AG04450 (cell line): ENCODE measurements at places on chromosomes 11 and 22.

GRCh38 chr22:19909350-19910179 lies 32.0 kb upstream of the COMT start:
- peak; percentile 48 for DNase-seq

DNA sequence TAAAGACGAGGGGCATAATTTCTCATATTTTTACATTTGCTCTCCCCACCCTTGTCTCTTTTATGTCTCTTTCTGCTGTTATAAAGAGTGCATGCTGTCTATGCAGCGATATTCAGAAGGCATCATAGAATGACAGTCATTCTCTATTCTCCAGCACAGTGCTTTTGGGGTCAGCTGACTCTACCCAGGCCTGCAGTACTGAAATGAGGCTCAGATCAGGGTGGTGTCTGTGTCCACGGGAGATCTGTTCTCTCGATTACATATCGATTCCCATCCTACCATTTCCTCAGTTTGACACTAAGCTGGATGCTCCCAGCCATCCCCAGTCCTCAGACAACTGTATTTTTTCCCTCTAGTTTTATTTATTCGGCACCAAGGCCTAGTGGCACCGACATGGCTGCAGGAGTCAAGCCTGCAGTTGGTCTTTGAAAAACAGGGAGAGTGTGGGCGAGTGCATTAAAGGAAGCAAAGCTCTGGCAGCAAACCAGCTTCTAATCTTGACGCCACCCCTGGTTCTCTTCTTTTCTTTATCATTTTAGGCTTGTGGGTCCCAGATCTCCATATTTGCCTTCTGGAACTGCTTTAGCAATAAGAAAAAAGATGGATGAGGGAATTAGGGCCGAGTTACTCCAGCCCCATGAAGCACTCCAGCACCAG lies 71.6 kb upstream of the PICALM start:
- DNase-seq, result no peak

GRCh38 chr11:112880495-112880894 lies 80.7 kb upstream of the NCAM1 start:
- DNase-seq, result no peak

DNA sequence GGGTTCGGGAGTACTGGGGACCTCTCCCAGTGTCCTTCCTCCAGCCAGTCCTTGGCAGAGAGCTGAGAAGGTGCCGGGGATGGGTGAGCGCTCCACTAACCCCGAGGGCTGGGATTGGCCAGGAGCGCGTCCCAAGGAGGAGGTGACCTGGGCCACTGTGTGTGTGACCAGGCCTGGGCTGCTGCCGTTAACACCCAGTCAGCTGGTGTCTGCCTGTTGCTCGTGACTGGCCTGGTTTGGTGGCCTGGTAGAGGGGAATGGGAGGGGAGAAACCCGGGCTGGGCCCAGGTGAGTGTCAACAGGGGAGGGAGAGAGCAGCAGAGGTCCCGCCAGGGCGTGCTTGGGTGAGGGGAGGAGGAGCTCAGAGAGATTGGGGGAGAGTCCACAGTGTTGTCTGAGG lies 29.9 kb upstream of the GRAMD4 start:
- no peak for DNase-seq

GRCh38 chr11:130313383-130314183 lies 1.1 kb downstream of the ZBTB44 start:
- no peak for DNase-seq

GRCh38 chr22:47309946-47310345 lies 547.5 kb downstream of the TBC1D22A start:
- no peak for DNase-seq

DNA sequence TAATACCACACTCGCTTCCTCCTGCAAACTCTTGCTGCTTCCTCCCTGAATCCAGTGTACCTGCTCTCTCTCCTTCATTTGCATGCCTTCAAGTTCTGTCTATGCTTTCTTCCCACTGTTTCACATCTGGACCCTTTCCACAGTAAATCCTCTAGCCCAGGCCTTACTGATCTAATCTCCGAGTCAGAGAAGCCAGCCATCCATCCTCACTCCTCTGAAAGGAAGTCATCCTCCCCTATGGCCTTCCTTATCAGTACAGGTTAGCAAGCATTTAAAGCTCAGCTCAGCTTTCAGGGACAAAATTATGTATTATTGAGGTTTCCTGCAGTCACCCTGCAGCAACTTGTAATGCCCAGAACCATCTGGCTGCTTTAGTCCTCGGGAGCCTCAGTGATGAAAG lies 116.1 kb downstream of the GALNT18 start:
- DNase-seq, result no peak

DNA sequence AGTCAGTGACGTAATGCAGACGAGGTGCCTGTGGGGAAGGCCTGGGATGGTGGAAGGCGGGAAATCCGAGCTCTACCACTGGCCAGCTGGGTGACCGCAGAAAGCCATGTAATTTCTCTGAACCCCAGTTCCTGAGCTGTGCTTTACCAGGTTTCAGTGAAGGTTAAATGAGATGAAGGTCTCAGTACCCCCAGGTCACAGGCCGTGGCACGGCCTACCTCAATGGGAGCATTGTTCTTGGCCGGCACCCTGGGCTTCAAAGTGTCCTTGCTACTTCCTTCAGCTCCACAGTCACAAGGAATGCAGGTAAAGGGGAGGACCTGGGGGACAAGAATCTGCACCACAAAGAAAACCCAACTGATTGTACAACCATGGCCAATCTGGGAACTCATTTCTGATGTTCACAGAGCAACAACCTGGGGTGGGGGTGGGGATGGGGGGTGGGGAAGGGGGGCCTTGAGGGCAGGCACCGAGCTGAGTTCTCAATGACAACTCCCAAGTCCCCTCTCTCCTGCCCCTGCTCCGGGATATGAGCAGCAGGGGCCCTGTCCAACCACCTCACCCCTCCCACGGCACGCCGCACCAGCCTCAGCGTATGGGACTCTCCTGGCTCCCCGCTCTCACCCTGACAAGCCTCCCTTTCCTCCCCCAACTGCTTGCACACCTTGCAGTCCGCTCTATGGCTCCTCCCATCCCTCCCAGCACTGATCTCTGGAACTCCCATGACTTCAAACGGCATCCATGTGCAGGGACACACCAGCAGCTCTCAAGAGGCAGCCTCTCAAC lies 59.1 kb upstream of the ARFGAP3 start:
- DNase-seq, result no peak

GRCh38 chr11:74257959-74258553 lies 53.4 kb downstream of the P4HA3 start:
- peak; percentile 55 for DNase-seq

GRCh38 chr11:14132312-14132711 lies 169.8 kb downstream of the SPON1 start:
- DNase-seq, result no peak

GRCh38 chr22:20571078-20571503 lies 63.7 kb downstream of the MED15 start:
- DNase-seq, result no peak

GRCh38 chr11:76566811-76567210 lies 103.7 kb downstream of the LRRC32 start:
- no peak for DNase-seq

- no peak for DNase-seq
Measured at GRCh38 chr22:28002181-28002700, 83.2 kb upstream of the PITPNB start.

- DNase-seq, result no peak
Measured at GRCh38 chr11:118998388-118998717, 415 bp downstream of the CENATAC start.

DNA sequence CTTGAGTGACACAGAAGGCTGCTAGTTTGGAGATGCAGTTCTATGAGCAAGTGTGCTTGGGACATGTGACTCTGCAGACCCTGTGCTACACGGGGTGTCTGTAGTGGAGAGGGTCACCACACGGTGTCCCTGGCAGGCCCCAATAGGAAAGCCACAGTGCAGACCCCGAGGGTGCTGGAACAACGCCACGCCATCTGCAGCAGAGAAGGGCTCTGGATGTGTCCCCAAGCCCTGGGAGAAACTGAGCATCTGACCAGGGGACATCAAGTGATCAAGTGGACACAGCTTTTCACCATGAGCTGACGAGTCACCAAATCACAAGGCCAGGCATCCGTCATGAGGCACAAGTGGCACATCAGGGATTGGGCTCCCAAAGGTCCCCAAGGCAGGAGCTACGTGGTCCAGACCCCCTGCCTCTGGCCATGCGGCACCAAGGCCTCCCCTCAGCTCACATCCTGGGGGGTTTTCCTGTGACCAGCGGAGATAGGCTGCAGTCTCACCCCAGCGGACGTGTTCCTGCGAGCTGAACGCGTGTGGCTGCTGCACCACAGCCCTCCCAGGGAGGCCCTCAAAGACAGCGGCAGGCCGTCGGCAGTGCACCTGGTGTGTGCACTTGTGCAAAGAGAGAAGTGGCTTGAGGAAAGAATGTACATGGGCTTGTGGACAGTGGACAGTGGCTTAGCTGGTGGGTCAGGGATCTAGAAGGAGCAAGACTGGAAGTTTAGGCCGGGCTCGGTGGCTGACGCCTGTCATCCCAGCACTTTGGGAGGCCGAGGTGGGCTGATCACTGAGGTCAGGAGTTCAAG lies 96.7 kb downstream of the RPS6KA4 start:
- DNase-seq, result no peak

- DNase-seq, result no peak
Measured at GRCh38 chr22:41917903-41918791, 3.3 kb upstream of the SHISA8 start.

GRCh38 chr11:914747-915501 lies 4.3 kb upstream of the CHID1 start:
- DNase-seq, result no peak
